ENCODE measurements at places on chromosomes 4 and X.

DNA sequence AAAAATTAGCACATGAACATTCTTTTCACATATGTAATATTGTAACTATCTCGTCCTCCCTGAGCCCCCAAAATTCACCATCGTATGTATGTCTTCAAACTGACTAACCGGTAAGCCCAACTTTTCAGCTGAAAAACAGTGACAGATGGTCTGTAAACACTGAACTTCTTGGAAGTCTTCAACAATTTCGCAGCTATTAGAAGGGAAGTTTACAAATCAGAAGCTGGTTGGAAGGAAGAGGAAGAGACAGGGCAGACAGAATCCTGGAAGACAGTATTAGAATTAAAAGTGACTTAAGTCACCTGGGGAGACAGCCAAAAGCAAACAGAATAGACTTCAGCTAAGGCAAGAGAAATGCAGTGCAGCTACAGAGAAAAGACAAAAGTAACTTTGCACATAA, 858.4 kb downstream of the ADGRL3 start:
- no peak for DNase-seq

DNA sequence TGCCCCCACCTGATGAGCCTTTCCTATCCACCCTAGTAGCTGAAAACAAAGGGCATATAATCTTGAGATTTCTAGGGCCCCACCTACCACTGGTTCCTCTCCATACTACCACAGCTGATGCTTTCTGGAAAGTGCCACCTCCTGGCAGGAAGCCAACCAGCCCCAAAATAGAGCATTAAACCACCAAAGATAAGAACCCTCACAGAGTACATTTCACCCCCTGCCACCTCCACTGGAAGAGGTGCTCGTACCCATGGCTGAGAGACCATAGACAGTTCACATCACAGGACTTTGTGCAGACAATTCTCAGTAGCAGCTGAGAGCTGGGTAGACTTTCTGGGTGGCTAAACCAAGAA, 94.1 kb downstream of the IRS4 start:
- DNase-seq = no peak

DNA sequence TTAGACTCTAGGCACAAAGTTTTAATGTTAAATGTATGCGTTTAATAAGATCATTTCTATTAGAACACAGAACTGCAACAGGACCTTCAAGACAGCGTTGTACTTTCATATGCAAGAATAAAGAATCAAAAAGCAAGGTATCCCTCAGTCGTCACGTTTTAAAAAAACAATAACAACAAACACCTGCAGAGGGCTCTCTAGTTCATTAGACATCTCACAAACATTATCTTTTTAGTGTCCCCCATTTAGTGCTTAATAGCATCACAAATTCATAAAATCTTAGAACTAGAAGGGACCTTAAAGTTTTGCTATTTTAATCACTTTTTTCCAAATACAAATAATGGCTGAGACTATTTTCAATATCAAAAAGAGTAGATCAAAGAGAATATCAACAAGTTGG, 236.6 kb downstream of the DCHS2 start:
- no peak for DNase-seq

DNA sequence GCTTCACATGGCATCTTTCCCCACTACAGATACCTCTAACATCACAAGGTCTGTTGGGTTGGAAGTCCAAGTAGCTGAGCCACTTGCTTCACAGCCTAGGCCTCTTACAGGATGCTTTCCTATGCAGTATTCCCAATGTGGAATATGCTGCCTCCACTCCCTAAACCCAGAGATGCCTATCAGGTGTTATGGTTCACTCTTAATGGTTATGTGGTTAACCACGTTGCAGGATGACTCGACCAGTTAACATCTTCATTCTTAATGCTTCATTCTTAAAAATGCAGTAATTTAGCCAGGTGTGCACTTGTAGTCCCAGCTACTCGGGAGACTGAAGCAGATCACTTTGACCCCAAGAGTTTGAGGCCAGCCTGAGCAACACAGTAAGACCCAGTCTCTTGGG, 24.2 kb downstream of the HAUS3 start:
- DNase-seq = no peak

All from GM04504 (cell line).